ENCODE measurements at places on chromosomes 5 and 9.

DNA sequence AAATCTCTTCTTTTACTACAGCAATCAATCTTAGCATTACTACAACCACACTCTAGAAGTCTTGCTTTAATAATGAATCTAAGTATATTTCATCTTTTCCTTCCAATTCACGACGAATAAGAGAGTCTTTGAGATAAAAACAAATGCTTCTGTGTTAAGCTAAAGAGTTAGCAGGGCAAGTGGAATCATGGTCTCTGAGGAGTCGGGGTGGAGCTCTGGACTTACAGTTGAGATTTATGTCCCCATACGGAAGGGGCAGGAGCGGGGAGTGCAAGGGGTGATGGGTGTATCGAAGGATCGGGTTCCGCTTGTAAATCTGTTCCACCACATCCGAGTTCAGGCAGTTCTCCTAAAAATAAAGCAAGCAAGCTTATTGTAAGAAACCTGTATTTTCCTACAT lies 59.0 kb upstream of the RETREG1 start:
- DNase-seq, result no peak

- DNase-seq, result no peak
Observed at GRCh38 chr9:136983656-136984314, 992 bp downstream of the LCNL1 start.

DNA sequence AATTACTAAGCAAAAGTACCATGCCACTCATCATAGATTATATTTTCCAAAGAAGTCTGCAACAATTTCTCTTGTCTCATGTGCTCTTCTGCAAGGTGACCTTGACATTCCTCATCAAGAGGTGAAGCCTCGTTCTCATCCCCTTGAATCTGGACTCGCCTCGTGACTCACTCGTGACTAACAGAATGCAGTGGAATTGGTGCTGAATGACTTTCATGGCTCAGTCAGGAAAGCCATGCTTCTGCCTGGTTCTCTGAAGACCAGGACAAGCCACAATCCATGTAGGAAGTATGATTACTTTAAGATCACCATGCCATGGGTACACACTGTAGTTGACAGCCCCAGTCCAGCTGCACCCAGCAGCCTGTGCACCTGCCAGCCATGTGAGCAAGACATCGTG lies 335.8 kb downstream of the GADD45G start:
- DNase-seq, result no peak

GRCh38 chr9:114416290-114416689 lies 28.5 kb upstream of the AKNA start:
- DNase-seq, result no peak

DNA sequence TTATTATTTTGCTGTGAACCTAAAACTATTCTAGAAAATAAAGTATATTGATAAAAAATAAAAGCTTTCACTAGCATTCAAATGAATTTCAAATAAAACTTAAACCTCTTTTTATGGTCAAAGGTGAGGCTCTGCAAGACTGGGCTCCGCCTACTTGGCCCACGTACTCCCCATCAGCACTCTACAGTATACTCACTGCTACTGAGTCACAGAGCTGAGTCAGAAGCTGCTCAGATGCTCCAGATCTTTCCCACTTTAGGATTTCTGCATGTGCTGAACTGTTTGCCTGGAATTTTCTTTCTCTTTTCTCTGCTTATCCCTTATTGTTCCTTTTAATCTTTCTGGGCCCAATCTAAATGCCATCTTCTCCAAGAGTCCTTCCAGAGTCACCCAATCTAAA lies 331.9 kb upstream of the CCNG1 start:
- DNase-seq, result no peak

DNA sequence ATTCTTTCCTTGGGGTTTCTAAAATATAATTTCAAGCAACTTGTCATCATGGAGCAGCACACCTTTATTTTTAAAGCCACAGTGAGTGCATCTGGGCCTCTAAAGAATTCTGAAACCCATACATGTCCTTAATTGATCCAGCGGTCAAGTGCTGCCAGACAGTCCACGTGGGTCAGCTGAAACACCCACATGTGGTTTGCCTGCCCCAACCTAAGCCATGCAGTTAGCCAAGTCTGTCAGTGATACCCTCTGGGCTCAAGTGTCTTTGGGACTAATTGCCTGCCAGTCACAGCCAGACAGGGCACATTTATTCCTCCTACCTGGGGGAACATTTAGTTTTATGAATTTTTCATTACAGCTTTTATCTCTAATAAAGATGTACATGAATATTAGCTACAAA lies 291.4 kb upstream of the SLC30A5 start:
- DNase-seq, result no peak

DNA sequence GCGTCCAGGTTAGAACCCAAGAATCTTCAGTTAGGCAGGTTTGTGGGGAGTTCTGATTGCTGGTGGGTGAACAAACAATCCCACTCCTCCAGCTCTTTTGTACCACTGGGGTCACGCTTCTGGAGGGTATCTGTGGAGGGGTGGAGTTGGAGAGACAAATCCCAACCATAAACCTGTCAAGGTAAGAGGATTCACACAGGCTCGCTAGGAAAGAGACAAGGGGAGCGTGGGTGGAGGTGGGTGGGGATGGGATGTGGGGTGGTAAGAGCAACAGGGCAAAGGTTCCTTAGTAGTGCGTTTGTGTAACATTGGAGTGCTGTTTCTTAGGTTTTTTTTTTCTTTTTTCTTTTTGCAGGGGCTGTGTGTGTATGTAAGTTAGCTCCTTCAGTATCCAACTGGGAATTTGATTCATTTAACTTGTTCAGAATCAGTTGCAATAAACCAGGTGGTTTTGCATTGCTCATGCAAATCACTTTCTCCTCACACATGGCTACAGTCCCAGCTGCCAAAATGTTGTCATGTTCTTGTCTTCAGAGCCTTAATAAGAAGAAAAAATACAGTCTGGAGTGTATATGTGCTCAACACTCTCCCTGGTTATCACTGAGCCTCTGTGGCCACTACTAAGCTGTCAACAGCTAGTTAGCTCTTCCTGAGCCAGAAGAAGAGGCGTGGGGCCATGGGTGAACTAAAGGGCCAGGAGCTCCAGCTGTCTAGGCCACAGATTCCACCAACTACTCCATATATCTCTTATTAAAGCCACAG lies 164.0 kb upstream of the RAD23B start:
- DNase-seq, result no peak

DNA sequence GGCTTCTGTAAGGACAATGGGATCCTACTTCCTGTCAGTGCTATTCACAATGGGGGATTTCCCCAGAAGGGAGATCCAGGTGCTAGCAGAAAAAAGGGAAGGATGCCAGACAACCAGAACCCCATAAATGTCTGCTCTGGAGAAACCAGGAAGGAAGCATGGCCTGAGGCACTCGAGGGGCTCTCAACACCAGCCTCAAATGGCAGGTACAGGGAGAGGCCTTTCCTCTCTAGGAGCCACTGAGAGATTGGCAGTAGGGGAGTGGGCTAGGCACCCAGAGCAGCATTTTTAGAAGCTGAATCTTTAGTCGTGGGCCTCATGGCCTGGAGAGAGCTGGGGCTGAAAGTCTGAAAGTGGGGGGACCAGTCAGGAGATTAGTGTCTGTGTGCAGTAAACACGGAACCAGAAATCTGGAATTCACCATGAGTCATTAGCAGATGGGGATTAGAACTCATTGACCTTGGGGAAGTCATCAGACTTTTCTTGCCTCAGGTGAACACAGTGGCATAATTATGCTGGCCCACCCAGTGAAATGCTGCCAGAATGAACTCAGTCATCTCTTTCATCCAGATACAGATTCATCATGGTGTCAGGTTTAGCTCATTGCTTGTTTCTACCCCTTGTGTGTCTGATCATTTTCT lies 28.3 kb downstream of the ARHGEF28 start:
- no peak for DNase-seq

DNA sequence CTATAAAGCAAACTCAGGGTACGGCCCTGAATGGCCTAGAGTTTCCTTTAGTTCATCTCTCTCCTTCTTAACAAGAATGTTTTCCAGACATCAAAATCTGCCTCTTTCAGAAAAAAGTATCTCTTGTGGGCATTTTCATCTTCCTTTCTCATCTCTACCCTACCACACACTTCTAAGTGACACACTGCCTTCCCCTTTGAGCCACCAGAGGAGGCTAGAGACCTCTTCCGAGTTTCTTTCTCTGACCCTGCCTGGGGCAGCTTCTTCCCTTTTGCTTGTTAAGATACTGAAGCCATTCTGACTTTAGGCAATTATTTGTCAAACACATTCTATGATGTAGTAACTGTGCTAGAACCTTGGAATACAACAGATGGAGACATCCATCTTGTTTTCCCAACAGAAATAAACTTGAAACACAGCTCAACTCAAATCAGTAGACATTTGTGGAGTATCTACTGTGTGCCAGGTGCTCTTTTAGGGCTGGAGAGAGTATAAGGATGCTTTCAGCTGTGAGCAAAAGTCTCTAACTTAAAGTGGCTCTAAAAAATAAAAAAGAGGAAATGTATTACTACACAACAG lies 8.6 kb upstream of the SV2C start:
- DNase-seq, result no peak

DNA sequence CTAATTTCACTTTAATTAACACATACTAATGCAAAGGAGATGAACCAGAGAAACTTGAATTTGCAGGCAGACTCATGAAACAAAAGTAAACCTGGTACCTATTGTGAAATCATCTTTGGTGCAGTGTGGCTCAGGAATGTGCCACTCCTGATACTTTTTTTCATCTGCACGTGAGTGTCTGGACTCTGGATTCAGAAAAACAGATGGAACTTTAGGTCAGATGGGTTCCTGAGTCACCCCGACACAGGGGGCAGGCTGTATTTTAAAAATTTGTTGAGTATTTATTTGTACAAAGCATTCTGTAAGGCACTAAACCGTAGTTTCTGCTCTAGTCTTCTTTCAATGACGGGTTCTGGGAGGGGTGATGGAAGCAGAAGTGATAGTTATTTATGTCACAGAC lies 52.2 kb upstream of the TUT7 start:
- no peak for DNase-seq

- DNase-seq, result no peak
Observed at GRCh38 chr9:35001803-35002502, 12.4 kb downstream of the DNAJB5 start.

GRCh38 chr5:83375049-83375745 lies 96.3 kb upstream of the VCAN start:
- no peak for DNase-seq

GRCh38 chr9:136328622-136329041 lies 1.3 kb downstream of the GPSM1 start:
- DNase-seq, result no peak

- DNase-seq, result peak; percentile 58
Observed at GRCh38 chr9:38160613-38161215, 91.7 kb upstream of the SHB start.

DNA sequence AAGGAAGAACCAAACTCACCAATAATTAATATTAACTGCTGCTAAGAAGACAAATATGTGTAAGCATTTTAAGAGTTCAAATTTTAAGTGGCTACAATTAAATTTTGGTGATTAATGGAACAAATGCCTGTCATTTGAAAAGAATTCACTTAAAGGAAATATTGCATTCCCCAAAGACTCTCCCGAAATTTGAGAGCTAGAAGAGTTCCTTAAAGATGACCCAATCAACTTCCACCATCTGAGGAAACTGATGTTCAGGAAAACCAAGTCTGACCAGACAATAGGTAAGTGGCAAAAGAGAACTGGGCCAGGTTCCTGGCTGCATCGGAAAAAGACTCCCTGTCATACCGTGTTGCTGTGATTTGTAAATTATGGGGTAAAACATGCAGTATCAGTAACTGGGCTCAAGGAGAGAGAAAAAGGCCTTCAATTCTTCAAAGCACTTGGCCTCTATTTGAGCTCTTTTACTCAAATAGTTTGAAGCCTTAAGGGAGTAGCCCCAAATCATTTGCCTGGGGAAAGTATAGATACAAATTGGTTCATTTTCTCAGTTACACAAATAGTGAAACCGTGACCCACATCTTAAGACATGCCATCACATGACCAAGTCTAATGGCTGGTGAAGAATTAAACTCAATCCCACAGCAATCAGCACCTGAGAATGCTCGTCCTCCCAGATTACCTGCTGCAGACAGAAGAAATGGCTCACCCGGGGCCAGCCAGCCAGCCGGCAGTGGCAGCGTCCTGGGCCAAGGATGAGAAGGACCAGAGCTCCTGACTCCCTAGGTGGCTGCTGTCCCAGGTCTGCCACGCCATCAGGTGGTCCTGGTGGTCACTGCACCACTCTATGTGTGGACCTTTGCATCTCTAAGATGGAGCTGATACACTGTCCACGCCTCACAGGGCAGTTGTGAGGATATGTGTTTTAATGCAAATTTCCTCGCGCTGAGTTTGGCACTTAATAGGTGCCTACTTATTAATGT lies 162.9 kb downstream of the TTLL11 start:
- no peak for DNase-seq

DNA sequence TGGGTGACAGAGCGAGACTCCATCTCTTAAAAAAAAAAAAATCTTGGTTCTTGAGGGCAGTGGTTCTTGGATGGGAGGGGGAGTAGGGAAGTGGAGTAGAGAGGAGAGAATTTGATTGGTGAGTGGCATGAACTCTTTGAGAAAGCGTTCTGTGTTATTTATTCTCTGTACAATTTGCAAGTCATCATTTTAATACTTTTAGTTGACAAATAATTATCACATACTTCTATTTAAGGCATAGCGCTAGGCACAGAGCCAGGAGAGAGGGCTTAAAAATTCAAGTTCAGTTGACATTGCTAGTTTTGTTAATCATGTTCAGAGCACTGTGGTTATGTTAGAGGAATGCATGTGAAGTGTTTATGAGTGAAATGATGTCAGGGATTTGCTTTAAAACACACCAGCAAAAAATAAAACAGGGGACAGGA lies 24.6 kb downstream of the HSDL2 start:
- no peak for DNase-seq

- no peak for DNase-seq
Observed at GRCh38 chr9:77099388-77099787, 77.9 kb upstream of the VPS13A start.

DNA sequence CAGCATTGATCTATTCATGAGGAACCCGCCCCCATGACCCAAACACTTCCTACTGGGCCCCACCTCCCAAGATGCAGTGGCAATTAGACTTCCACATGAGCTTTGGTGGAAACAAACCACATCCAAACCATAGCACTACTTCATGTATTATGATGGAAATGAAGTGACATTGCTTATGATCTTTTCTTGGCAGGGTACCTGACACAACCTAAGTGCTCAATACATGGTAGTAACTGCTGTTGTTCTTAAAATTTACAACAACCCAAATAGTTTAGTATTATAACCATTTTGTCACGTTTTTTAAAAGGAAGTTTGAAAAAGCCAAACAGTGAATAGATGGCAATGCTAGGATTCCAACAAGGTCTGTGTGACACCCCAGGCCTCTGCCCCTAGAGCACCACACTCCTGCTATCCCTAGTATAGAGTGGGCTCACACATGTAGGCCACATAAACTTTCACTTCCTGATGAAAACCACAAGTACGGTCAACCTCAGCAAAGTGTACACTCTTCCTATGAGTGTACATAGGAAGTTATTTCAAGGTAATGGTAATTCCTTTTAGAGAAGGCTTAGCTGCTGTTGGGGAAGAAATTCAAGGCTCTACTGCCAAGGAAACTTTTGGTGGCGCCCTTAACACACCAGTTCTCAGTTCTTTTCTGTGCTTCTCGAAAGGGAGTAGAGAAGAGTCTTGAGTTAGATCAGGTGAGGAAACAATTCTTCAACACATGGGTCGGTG lies 97.6 kb downstream of the ARSB start:
- peak; percentile 18 for DNase-seq

Data from thymus (tissue), 14 donors.